ENCODE measurements at places on chromosomes 1 and 21.

GRCh38 chr1:75165264-75165663, 31.1 kb downstream of the LHX8 start:
- DNase-seq: no peak

DNA sequence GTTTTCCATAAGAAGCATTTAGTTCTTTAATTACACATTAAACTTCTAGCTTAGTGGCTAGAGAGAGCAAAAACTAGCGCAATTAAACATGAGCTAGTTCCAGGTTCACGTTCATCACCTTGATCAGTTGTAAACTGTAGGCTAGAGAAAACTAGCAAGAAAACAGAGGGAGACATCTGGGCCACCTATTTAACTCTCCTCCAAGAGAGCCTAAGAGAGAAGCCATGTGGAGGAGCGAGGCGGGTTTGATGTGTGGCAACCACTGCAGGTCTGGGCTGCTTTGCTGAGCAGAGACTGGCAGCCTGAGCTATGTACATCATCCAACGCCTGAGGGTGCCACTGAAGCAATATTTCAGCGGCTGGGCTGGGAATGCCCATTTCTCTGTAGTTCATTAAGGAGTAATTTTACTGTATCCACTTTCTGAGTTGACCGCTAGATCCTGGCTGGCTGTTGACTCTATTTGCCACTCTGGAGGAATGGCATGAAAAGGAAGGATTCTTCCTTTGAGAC, 252.9 kb downstream of the DYRK1A start:
- DNase-seq: no peak

GRCh38 chr1:118960567-118961136, 27.5 kb downstream of the TBX15 start:
- no peak for DNase-seq

- DNase-seq: peak; percentile 39
Observed at GRCh38 chr1:6475381-6476133, 9.6 kb upstream of the TNFRSF25 start.

DNA sequence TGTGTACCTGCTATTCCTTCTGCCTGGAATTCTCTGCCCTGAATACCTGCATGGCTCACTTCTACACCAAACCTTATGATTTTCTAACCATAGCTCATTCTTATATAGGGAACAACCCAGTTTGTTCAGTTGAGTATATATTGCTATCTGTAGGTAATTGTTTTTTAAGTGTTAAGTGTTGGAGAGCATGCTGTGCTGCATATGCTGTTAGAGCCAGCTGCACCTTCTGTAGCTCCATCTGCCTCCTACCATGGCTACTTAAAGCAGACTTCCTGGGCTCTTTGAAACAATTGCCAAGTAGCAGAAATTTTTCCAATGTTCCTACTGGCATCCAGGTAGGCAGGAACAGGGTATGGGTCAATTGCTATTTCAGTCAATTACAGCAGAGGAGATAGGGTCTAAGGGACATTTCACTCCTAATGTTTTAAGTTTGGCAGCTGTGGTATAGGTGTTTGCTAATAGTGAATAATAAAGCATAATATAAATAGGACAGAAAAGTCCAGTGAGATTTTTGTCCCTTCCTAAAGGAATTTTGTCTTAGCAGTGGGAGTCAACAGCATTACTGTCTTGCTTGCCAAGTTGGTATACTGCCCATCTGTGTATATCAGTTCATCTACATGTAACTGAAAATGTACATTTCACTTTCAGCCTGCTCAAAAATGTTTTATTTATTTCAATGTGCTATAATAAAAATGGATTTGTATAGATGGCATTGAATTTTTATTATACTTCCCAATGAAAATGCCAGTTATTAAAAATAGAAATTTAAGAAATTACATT, 34.0 kb upstream of the C1orf115 start:
- no peak for DNase-seq

DNA sequence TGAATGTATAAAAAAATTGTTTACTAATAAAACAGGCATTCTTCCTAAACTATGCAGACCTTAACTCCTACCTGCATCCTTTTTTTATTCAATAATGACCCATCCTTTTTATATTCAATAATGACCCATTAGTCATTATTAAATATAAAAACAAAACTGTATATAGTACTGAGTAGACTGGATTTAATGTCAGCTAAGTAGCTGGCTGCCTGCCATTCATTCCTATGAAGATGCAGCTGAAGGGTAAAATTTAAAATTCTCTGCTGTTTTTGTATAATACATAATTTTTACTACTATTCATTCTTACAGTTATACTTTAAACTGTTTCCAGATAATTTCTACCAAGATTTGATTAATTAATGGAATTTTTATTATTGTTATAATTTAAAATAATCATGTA, 79.3 kb downstream of the DENND1B start:
- DNase-seq: no peak

- DNase-seq: no peak
Observed at GRCh38 chr1:214378492-214378891, 97.5 kb downstream of the SMYD2 start.

- no peak for DNase-seq
Observed at GRCh38 chr1:181551754-181552153, 68.4 kb downstream of the CACNA1E start.

DNA sequence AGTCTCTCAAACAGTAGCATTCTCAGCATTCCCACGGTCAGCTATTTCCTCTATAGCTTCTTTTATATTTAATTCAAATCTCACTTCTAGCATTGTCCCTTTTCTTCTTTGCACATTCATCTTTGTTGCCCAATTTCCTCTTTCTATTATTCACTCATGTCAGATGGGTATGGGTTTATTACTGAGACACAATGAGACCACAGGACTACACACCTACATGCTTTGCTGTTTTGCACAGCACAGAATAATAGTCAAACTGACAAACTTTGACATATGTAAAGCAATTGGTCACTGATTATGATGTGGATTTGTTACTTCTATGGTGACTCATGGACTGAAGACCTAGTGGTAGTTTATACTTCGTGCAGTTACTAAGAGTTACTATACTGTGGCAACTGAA, 5.8 kb upstream of the CD1C start:
- no peak for DNase-seq

- DNase-seq: no peak
Observed at GRCh38 chr1:100443811-100444571, 91.7 kb downstream of the CDC14A start.

DNA sequence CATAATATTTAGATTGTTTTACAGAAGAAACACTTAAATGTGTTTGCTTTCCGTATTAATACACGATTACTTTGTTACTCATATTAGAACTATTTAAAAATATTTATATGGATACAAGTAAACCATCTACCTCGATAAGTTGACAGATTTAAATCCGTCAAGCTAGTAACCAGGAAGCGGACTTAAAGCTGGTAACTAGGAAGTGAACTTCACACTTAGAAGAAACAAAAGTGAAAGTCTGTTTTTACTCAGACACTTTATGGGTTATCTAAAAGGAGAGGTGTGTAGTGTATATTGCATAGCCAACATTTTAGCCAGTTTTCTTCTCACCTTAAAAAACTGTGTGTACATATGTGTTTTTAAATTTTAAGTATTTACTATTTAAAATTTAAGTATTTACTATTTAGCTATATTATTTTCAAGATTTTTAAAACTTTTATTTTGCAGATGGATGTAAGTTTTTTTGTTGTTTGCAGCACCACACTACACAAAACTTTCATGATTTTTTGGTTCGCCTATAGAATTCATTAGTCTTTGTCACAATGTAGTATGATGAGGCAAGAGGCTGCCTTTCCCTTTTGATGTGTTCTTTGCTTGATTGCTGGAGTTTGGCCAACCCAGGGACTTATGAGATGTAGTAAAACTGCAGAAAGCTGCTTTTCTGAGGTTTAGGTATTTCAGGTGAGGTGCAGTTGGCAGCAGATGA, 2.7 kb downstream of the USP25 start:
- DNase-seq: no peak

DNA sequence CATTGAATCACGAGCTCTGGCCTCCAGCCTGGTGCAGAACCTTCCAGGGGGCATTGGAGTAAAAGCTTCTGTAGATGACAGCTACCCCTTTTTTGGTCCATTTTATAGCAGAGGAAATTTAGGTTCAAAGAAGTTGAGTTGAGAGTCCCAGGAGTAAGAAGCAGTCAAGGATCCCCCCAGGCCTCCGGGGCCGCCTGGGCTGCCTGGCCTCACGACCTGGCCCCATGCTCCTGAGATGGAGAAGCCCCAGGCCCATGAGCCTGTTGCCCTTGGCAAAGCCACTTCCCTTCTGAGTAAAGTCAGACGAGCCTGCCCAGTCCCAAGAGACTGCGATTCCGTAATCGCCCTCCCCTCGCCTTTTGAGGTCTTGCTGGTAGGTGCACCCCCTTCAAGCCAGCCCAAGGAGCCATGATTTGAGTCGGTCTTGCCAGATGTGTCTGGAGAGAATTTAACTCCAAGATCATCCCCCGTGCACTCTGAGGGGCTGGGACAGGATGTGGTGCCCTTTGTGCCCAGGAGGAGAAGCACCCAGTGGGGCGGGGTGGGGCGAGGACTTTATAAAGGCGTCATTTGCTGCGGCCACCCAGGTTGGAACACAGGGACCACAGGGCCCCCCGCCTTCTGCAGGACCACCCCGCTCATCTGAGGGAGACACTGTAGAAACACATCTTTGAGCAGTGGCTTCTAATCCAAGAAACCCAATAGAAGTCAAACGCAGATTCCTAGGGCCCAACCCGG, 30.1 kb downstream of the PDE9A start:
- DNase-seq: no peak

GRCh38 chr1:214043167-214043566, 55.4 kb downstream of the PROX1 start:
- DNase-seq: no peak

GRCh38 chr1:170768929-170769328, 105.0 kb downstream of the PRRX1 start:
- DNase-seq: no peak

- DNase-seq: no peak
Observed at GRCh38 chr1:41414716-41415306, 53.6 kb downstream of the FOXO6 start.

DNA sequence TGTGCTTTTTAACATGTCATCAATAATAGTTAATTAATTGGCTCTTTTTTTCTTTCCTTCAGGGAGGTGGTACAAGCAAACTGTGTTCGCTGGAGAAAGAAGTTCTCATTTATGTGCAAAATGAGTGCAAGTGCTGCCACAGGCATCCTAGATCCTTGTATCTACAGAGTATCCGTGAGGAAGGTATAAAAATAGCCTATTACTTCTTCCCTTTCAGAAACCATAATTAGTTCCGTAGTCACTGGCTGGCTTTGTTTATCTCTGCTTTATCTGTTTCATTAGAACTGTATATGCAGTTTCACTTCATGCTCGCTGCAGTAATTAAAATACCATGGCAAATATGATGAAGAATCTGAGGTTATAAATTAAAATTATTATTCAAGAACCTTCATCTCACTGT, 40.6 kb downstream of the EEIG2 start:
- no peak for DNase-seq

DNA sequence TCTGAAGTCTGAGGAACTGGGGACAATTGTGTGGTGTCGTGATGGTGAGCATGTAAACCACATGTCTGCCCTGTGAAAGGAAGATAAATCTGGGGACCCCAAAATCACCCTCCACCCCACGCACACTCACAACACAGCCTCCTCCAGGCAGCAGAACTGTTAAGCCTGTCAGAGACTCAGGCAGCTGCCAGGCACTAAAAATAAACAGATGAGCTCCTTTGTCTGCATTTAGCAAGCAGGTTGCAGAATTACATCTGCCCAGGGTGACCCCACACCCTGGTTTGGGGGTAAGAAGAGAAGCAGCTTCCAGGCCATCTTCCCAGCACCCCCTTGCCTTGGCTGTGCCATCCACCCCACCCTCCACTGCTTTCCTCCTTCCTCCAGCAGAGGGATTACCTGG, 119.1 kb upstream of the RUNX3 start:
- DNase-seq: no peak

- no peak for DNase-seq
Observed at GRCh38 chr21:31456201-31456600, 112.1 kb upstream of the TIAM1 start.

DNA sequence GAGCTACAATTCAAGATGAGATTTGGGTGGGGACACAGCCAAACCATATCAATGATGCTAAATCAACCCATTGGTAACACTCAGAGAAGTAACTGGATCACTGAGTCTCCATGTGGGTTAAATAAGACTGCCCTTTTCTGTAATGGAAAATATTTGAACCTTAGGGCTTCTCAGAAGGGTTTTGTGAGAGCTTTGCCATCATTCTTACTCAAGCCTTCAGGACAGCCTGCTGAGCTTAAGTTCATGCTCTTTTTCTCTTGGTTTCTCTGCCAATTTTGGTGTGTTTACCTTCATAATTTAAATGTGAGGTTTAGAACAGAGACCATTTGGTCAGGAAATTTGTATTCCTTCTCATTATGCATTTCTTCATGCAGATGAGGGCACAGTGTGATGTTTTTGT, 74.7 kb downstream of the DISC1 start:
- DNase-seq: no peak

DNA sequence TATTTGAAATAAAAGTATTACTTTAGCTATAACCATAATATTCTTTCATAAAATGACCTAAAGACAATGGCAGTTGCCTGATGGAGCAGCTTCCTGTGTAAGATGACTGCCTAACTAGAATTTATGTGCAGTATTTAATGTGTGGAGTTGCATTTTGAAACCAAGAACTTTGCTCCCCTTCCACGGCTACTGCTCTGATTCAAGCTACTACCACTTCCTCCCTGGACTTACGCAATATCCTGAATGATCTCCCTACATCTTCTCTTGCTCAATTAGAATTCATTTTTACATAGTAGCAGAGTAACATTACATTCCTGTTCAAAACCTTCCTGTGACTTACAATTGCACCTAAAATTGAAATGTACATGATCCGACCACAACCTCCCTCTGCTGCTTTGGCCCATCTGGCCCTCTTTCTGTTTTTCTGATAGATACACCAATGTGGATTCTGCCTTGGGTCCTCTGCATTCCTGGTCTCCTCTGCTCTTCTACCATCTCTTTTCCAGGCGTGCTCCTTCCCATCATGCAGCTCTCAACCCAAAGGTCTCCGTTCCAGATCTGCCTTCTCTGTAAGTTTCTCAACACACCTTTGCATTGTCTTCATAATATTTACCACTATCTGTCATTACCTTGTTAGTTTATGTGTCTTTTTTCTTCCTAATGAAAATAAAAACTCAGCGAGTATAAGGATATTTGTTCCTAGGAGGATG, 47.4 kb upstream of the USP25 start:
- no peak for DNase-seq

GRCh38 chr1:48675251-48675650, 101.4 kb downstream of the BEND5 start:
- no peak for DNase-seq

GRCh38 chr1:117046781-117047180, 13.3 kb upstream of the TTF2 start:
- DNase-seq: no peak

GRCh38 chr1:162690672-162691434, 58.6 kb downstream of the DDR2 start:
- DNase-seq: no peak

DNA sequence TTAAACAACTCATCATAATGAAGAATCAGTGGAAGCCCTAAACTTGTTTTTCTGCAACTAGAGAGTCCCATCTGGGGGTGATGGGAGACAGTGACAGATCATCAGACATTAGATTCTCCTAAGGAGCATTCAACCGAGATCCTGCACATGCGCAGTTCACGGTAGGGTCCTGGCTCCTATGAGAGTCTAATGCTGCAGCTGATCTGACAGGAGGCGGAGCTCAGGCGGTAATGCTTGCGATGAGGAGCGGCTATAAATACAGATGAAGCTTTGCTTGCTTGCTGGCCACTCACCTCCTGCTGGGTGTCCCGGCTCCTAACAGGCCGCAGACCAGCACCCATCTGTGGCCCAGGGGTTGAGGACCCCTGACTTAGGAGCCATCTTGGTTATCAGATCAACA, 247.2 kb downstream of the FMN2 start:
- no peak for DNase-seq

- DNase-seq: no peak
Observed at GRCh38 chr1:209620487-209620884, 31.7 kb downstream of the LAMB3 start.
